ENCODE measurements at places on chromosomes 7 and 10.

GRCh38 chr7:157404845-157405481 lies 68.2 kb downstream of the DNAJB6 start:
- DNase-seq, result no peak

- DNase-seq, result no peak
Measured at GRCh38 chr7:155282671-155283070, 15.0 kb upstream of the INSIG1 start.

DNA sequence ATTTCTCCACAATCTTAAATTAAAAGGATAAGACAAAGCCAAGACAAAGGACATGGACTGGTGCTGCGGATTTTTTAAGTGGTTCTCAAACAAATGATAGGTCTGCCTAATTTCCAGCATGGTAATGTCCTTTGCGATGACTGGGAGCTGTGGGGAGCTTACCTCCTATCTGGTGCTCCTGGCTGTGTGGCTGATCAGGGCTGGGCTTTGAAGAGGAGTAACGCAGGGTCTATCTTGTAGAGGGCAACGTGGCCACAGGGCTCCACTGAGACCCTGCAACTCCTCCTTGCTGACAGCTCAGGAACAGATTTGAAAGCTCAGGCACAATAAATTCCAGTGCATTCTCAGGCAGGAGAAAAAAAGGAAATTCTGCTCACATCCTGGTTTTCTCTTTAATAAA lies 103.1 kb upstream of the SFMBT2 start:
- no peak for DNase-seq

- no peak for DNase-seq
Measured at GRCh38 chr7:1130021-1130990, 29.7 kb downstream of the ZFAND2A start.

DNA sequence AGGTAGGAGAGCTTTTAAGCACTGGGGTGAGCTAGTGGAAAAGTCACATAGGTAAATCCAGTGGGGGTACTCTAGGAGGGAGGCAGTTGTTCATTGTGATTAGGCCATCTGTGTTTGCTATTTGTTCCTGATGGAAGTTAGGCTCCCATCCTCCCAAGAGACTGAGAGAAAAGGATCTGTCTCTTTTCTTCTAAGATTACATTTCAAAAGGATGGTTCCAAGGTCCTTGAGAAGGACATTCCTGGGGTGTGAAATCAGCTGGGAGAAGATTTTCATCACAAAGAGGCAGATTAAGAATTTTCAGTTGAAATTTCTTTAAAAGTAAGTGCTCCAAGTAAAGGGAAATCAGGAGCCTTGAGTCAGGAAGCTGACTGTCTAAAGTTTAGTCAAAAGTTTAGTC lies 210.8 kb upstream of the CSTF2T start:
- DNase-seq, result no peak

DNA sequence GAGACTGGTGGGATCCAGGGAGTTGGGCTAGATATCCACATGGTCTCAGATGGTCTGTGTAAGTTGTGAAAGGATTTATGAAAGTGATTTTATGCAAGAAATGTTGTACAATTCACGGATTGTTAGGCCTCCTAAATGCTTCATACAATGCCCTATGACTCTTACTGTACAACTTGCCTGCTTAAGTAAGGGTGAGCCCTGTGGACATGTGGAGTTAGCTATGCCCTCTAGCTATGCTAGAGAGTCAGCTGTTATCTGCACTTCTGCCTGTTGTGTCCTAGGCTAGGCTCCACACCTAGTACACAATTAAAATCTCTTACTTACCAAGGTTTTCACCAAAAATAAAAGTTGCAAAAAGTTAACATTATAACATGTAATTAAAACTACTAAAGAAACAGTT lies 1.7 kb upstream of the CFAP43 start:
- no peak for DNase-seq

DNA sequence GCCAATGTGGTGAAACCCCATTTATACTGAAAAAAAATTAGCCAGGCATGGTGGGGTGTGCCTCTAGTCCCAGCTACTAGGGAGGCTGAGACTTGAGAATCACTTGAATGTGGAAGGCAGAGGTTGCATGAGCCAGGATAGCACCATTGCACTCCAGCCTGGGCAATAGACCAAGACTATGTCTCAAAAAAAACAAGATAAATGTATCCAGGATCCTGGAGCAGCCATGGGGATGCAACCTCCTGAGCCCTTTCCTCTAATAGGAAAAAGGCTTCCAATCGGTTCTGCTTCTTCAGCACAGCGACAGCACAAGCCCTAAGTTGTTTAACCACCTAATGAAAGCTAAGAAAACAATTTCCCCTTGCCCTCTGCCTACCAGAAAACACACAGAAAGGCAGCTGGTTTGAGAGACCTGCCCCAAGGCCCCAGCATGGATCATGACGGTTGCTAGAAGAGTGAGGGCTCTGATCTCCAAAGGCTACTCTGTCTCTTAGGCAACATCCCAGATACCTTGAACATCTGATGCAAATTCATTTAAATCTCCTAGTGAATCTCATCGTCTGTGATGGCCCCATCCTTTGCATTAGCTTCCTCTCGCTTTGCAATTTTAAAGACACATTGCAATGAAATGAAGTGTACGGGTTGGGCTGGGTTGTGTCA lies 220.8 kb downstream of the ARHGAP21 start:
- DNase-seq, result no peak

DNA sequence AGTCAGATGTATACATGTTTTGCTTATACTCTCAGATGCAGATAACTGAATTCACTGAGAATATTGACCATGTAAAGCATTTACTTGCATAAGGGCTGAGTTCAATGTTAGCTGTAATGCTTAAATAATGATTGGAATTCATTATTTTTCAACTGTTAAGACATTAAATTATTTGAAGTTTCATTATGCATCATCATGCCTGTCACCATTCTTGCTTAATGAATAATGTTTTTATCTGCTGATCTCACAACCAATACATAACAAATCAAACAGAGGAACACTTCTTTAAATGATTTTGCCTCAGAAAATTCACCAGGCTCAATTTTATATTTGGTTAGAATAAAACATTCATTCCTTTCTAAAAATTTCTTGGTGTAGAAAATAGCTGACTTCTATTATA lies 233.4 kb downstream of the GPR37 start:
- no peak for DNase-seq

DNA sequence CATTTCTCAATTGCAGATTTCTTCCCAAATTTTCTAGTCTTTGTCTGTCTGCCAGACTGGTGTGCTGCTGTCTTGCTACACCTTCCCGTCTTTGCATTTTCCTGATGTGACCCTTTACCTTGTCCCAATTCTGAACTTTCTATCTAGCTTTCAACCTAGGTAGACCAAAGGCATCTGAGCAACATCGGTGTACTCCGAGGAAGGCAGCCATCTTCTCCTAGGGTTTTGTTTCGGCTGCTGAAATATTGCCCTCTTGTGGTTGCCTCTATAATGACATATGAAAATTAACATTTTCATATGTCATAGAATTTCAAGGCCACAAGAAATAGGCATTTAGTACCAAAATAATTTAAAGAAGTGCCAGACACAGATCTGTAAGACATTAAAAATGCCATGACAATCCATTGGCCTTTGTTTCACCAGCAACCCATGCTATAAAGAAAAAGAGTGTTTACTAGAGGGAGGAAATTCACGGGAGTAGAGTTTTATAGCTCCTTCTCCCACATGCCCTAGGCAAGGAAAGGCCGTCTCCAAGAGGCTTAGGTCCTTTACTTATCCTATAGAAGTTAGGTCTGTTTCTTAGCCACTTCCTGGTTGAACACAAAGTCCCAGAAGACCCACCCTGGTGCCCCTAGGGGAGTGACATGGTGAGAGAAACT lies 23.4 kb downstream of the OR9A2 start:
- DNase-seq, result no peak

- no peak for DNase-seq
Measured at GRCh38 chr7:96329241-96329640, 7.3 kb upstream of the SLC25A13 start.

- no peak for DNase-seq
Measured at GRCh38 chr10:18178854-18179483, 38.7 kb downstream of the CACNB2 start.

GRCh38 chr10:113442336-113442735 lies 110.5 kb upstream of the HABP2 start:
- no peak for DNase-seq

GRCh38 chr7:14170872-14171271 lies 181.4 kb upstream of the ETV1 start:
- DNase-seq, result no peak

- DNase-seq, result no peak
Measured at GRCh38 chr7:80879849-80880248, 39.0 kb downstream of the SEMA3C start.
